IPS DF 19.7 (cell line): ENCODE measurements at places on chromosomes 4 and X.

- DNase-seq = no peak
Measured at GRCh38 chrX:15356444-15356843, 21.1 kb upstream of the PIGA start.

DNA sequence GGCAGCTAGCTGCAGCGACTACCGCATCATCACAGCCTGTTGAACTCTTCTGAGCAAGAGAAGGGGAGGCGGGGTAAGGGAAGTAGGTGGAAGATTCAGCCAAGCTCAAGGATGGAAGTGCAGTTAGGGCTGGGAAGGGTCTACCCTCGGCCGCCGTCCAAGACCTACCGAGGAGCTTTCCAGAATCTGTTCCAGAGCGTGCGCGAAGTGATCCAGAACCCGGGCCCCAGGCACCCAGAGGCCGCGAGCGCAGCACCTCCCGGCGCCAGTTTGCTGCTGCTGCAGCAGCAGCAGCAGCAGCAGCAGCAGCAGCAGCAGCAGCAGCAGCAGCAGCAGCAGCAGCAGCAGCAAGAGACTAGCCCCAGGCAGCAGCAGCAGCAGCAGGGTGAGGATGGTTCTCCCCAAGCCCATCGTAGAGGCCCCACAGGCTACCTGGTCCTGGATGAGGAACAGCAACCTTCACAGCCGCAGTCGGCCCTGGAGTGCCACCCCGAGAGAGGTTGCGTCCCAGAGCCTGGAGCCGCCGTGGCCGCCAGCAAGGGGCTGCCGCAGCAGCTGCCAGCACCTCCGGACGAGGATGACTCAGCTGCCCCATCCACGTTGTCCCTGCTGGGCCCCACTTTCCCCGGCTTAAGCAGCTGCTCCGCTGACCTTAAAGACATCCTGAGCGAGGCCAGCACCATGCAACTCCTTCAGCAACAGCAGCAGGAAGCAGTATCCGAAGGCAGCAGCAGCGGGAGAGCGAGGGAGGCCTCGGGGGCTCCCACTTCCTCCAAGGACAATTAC is 1.4 kb downstream of the AR start:
- DNase-seq = no peak

- DNase-seq = no peak
Measured at GRCh38 chr4:9901257-9901656, 119.8 kb downstream of the DRD5 start.

GRCh38 chr4:94523617-94524016 is 71.9 kb downstream of the PDLIM5 start:
- no peak for DNase-seq

DNA sequence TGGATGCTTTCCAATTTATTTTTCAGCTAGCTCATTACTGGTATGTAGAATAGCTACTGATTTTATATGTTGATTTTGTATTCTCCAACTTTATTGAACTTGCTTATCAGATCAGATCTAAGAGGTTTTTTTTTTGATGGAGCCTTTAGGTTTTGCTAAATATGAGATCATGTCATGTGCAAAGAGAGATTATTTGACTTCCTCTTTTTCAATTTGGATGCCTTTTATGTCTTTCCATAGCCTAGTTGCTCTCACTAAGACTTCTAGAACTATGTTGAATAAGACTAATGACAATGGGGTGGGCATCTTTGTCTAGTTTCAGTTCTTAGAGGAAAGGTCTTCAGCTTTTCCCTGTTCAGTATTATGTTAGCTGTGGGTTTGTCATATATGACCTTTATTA is 11.7 kb downstream of the MAGEE1 start:
- no peak for DNase-seq

DNA sequence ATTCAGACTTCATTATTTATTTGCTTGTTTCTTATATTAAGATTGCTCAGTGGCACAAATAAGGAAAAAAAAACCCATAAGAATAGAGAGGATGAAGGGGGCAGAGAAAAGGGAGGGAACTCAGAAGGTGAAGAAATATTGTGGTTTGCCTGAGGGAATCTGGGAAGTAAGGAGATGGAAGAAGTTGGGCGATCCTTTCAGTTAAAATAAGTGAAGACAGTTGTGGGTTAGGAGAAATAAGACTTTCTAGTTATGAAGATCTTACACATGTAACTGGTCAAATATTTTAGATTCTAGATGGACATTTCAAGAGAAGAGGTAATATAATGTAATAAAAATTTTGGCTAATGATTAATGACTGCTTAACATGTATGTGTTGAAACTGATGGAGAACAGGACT is 138.7 kb upstream of the LIMCH1 start:
- DNase-seq = no peak

- DNase-seq = no peak
Measured at GRCh38 chr4:87895964-87896621, 63.3 kb downstream of the MEPE start.

GRCh38 chrX:115233497-115234455 is at the start of gene LRCH2:
TSS of gene LRCH2 (minus strand) at chrX:115234096. CDS start at chrX:115234041, 55 bp downstream.
- no peak for DNase-seq

- DNase-seq = no peak
Measured at GRCh38 chr4:108126806-108127205, 41.9 kb downstream of the LEF1 start.

DNA sequence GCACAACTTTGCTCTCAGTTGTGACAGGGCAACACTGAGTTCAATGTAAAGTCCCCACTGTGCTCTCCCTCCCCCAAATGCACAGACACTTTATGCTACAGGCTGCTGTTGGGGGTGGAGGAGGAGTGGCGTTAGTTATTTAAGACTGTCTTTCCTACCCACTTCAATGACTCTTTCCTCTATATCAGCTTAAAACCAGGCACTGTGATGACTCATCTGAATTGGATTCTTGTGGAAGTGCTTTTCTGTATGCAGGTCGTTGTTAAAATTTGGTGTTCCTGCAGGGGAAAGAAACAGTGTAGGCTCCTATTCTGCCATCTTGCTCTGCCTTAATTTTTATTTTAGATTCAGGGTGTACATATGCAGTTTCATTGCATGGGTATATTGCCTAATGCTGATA is 1157.2 kb upstream of the ADGRL3 start:
- DNase-seq = no peak

DNA sequence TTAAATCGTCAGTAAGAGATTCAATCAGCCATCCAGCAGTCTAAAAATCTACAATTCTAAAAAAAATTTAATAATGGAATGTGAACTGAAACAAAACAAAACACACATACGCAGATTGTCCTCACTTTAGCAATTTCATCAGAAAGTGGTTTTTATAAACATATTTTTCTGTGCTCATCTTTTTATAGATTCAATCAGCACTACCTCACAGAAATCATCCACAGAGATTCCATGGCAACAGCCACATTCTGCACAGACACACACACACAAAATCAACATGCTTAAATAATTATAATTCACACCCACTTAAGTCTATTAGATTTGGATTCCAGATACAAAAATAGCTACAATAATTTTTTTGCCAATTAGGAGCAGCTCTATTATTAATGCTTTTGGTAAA is 149.0 kb upstream of the KCNIP4 start:
- no peak for DNase-seq

- no peak for DNase-seq
Measured at GRCh38 chrX:134013524-134013923, 28.1 kb upstream of the GPC3 start.

GRCh38 chrX:68273887-68274286 is 159.4 kb downstream of the OPHN1 start:
- DNase-seq = peak; percentile 15

- no peak for DNase-seq
Measured at GRCh38 chrX:119156241-119156640, 28.6 kb upstream of the KIAA1210 start.

- no peak for DNase-seq
Measured at GRCh38 chr4:95833711-95834194, 6.1 kb upstream of the PDHA2 start.

DNA sequence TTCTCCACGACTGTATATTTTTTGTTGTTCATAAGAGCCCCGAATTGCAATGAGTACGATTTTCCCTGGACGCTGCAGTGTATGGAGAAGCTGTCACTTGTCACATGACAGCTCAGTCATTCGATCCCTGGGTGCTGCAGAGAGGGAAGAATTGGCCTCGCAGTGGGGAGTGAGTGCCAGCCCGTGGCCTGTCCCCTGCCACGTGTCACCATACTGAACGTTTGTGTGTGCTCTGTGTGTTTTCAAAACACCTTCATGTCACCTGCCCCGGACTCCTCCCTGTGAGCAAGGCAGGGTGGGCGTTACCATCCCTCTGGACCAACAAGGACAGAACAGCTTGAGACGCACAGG is 77.9 kb downstream of the TBL1X start:
- no peak for DNase-seq

GRCh38 chr4:159248384-159249178 is 145.7 kb downstream of the RAPGEF2 start:
- DNase-seq = no peak

- DNase-seq = no peak
Measured at GRCh38 chr4:106231931-106232330, 84.1 kb downstream of the TBCK start.

DNA sequence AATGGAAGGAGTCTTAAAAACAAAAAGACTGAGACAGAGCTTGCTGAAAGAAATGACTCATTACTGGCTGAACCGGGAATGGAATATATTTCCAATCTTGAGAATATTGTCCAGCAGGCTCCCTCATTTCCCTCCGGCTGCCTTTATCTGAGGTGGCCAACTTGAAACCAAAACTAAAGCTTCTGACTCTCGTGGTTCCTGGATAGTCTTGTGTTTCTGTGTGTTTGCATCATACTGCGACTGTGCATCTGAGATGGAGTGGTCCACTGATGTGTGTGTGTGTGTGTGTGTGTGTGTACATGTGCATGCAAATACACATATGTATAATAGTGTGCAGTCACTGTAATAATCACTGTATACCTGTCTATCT is 145.6 kb upstream of the SCML1 start:
- DNase-seq = no peak

- no peak for DNase-seq
Measured at GRCh38 chr4:186844059-186844681, 120.5 kb upstream of the FAT1 start.

DNA sequence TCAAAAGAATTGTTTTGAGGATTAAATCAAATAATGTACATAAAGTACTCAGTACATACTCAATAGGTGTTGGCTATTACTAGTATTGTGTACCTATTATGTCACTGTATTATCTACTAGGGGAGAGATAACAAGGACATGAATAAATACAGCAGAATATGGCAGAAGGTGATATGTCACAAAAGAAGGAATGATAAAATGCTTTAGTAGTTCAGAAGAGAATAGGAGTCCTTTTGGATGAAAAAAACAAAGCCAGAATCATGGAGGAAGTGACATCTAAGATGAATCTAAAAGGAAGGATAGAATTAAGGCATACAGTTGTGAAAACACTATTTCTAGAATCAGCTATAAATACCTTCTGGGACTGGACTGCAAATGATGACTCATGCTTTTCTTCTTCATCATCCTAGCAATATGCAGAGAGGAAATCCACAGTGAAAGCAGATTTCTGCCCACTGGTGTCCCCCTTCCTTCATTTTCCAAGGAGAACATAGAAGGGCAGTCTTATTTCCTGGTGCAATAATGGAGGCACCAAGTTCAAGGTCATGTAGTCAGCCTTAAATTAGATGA is 98.7 kb downstream of the GLUD2 start:
- no peak for DNase-seq

DNA sequence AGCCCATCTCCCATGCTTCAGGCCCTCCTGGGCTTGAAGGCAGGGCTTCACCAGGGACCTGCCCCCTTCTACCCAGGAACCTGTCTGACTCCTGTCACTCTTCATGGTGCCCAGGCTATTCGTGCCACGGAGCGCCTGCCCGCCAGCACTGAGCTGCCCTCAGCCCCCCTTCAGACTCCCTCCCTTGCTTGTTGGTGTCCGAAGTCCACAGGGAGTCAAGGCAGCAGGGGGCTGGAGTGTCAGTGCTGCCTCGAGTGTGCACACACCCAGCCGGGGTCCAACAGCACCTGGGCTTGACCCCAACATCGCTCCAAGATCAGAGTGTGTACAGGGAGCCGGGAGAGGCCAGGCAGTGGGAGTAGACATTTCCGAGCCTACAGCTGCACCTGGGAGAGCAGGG is 59.8 kb downstream of the TBCK start:
- no peak for DNase-seq

- no peak for DNase-seq
Measured at GRCh38 chr4:156594624-156595023, 377.0 kb downstream of the PDGFC start.

GRCh38 chr4:71235311-71236201 is 103.3 kb upstream of the SLC4A4 start:
- no peak for DNase-seq

DNA sequence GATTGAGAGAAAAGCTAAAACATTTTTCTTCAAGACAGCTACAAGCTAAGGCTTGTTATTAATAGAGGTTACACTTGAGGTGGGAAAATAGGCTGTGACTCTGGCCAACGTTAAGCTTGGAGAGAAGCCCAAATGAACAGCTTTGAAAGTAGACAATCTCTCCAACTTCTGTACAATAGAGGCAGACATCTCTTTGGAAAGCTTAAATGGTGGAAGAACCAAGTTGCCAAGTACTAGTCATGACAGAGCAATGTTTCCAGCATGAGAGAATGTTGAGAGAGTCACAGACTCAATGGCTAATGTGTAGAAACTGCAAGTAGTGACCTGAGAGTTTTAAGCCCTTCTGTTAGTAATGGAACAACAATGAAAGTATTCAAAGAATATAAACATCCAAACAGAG is 298.1 kb downstream of the INPP4B start:
- no peak for DNase-seq

- DNase-seq = no peak
Measured at GRCh38 chr4:76232681-76233080, 18.8 kb upstream of the FAM47E start.

- no peak for DNase-seq
Measured at GRCh38 chr4:105707782-105708180, 708 bp downstream of the INTS12 start.

- no peak for DNase-seq
Measured at GRCh38 chrX:1835056-1835455, 220.2 kb downstream of the ASMT start.

- peak; percentile 69 for DNase-seq
Measured at GRCh38 chr4:15882675-15883086, 55.9 kb downstream of the FGFBP1 start.

DNA sequence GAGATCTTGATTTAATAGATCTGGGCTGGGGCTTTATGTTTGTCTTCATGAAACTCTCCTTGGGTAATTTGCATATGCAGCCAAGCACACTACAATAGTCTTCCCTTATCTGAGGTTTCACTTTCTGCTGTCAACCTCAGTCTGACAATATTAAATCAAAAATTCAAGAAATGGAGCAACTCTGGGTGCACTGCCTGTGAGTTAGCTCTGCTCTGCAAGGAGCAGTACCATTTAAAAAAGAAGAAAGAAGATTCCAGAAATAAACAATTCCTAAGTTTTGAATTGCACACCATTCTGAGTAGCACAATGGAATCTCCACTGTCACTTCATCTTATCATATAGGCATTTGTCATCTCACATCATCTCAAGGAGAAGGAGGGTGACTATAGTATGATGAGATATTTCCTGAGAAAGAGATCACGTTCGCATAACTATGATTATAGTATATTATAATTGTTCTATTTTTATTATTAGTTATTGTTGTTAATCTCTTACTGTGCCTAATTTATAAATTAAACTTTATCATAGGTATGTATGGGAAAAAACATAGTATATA is 9.4 kb downstream of the FNIP2 start:
- DNase-seq = no peak

GRCh38 chr4:13171292-13172057 is 312.7 kb downstream of the RAB28 start:
- no peak for DNase-seq
